ENCODE measurements at places on chromosomes 11 and 22.

GRCh38 chr11:64132982-64133705, 32.8 kb downstream of the MACROD1 start:
- no peak for DNase-seq

- DNase-seq = no peak
Observed at GRCh38 chr22:30694640-30695350, at the start of gene OSBP2. Gene OSBP2, plus strand, starts transcription at chr22:30694874. Its CDS starts 36 bp downstream, at chr22:30694910.

DNA sequence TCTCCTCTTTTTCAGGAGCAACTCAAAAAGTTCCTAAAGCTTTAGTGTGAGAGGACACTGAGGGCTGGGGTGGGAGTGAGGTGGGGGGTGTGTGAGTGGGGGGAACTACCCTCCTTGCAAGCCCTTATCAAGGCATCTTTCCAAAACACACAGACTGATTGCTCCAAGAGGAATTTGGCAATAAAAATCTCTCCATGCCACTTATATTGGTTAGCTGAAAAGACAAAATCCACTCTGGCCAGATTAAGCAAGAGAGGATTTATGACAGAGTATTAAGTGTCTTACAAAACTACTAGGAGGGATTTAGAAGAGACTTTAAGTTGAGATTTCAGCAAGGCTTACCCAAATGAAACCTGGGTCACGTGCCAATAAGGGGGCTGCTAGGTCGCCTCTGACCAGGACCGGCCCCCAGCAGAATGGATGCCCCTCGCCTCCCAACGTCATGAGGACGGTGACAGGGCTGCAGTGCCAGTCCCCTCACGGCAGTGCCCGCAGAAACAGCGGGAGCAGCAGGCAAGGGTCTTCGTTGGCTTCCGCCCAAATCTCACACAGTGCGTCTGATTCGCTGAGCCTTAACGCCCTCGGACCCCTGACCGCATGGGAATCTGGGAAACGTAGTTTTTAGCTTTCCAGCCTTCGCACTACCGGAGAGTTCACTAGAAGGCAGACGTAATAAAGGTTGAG, 22.1 kb upstream of the CTR9 start:
- no peak for DNase-seq

DNA sequence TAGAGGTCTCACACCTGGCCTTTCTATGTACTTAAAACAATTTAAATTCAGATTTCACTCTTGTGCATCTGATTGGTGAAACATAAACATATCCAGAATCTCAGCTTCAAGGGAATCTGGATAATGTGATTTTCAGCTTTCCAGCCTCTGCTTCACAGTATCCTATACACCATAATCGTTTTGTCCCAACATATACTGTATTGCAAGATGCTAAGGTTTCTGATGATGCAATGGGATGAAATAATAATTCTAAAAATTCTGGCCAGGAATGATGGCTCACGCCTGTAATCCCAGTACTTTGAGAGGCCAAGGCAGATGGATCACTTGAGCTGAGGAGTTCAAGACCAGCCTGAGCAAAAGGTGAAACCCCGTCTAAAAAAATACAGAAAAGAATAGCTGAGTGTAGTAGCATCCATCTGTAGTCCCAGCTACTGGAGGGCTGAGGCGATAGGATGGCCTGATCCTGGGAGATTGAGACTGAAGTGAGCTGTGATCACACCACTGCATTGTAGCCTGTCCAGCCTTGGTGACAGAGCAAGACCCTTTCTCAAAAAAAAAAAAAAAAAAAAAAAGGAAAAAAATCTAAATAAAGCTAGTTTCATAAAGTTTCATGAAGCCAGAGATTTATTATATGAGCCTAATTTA, 41.0 kb upstream of the CTSC start:
- no peak for DNase-seq

- no peak for DNase-seq
Observed at GRCh38 chr22:46851941-46852340, 89.5 kb downstream of the TBC1D22A start.

- no peak for DNase-seq
Observed at GRCh38 chr11:112453601-112454577, 193.2 kb upstream of the PLET1 start.

DNA sequence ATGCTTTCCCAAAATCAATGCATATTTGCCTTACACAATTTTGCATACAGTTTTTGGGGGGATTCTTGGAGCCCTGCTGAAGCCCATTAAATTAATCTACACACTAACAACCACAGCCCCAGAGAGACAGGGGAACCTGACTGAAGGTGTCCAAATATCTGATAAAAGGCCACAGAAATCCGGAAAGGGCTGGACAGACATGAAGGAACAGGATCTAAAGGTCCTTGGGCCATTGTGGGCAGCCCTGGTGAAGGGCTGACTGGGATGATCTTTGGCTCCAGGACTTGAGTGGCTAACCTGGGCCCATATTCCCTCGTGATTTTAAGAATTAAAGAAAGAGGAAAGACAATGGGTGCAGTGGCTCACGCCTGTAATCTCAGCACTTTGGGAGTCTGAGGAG, 6.8 kb upstream of the WDR74 start:
- no peak for DNase-seq

Data from GDM1 (cell line).